ENCODE measurements at places on chromosomes 2 and 18.

GRCh38 chr2:43212931-43213330 lies 13.5 kb downstream of the ZFP36L2 start:
- DNase-seq: no peak

DNA sequence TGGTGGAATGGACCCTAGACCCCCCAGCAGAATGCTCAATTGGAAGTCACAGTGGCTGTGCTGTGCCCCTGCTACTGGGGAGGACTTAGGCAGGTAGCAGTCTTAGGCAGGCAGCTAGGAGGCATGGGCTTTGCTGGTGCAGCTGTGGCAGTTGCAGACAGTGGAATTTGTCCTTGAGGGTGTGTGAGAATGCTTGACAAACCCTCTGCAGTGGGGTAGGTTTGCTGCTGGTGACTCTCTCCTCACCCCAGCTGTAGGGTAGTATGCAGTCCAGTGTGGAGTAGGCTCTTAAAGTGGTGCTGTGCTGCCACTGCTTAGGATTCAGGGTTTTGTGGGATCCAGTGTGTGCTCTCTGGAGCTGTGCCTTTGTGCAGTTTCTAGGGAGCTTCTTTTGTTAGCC lies 61.3 kb downstream of the NUP35 start:
- no peak for DNase-seq

DNA sequence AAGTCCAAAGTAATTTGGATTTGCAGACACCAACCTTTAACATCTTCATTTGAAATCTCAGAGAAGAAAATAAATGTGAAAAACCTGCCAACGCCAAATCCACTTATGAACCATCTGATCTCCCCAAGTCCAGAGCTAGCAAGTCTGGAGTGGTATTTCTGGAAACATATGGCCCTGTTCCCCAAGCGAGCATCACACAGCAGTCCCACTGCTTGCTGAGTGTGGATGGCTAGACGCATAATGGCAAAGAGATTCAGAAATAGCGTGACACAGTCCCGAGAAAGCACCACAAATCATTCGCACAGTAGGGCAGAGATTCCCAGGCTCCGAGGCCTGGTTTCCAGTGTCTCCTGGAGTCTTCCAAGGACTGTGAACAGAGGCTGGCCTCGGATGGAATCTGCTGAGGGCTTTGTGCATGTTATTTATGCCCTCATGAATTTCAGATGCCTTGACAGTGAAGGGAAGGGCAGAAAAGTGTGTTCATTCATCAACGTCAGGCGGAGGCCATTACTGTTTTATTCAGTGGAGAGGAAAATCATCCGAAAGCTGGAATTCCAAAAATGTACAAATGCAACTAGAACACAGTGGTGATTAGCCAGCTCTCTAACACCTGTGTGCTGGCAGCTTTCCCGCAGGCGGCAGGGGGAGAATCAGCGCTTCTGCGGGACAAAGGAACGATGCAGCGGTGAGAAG lies 417.0 kb downstream of the EIPR1 start:
- no peak for DNase-seq

DNA sequence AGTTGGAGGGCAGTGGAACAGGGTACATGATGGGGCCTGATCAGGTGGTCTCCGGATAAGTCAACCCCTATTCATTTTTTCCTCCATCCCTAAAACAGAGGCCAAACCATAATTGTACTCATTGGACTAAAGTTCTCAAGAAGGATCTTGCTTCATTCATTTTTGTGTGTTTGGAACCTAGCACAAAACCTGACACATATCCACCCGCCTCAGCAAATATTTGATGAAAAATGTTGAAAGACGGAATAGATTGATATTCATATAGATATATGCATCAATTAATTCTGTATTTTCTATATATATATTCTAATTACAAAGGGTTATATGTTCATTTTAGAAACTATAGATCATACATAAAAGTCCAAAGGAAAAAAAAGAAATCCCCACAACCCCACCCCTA lies 21.9 kb downstream of the SLC4A1AP start:
- DNase-seq: no peak

GRCh38 chr2:226893216-226893615 lies 57.4 kb downstream of the RHBDD1 start:
- peak; percentile 43 for DNase-seq
